ENCODE measurements at places on chromosomes 1 and 21. TPM values are rescaled to one million over a fixed set of nuclear protein-coding genes. Genes with fewer than 3 reads are reported as not detected.

AMY2B gene
- 10.6 TPM for total RNA-seq

LIPI gene
- total RNA-seq: not detected

ZNF697 gene
- not detected for total RNA-seq

CYP2J2 gene
- total RNA-seq: 3.4 TPM

DMRTA2 gene
- not detected for total RNA-seq

LCE2C gene
- total RNA-seq: not detected

CD1D gene
- not detected for total RNA-seq

ST6GALNAC3 gene
- 0.02 TPM for total RNA-seq

OR14K1 gene
- total RNA-seq: not detected

TNFSF18 gene
- not detected for total RNA-seq

NPR1 gene
- total RNA-seq: not detected

FAM163A gene
- not detected for total RNA-seq

VANGL2 gene
- not detected for total RNA-seq

AK5 gene
- total RNA-seq: 7.0 TPM

RGS7 gene
- not detected for total RNA-seq

TCHHL1 gene
- not detected for total RNA-seq

CSRP1 gene
- total RNA-seq: 82.4 TPM

ATP1A2 gene
- total RNA-seq: not detected

NASP gene
- total RNA-seq: 198 TPM

TMEM52 gene
- not detected for total RNA-seq

SIPA1L2 gene
- total RNA-seq: 0.62 TPM

KPRP gene
- not detected for total RNA-seq

PCP4 gene
- total RNA-seq: not detected

ZBTB8B gene
- total RNA-seq: not detected

C1orf87 gene
- total RNA-seq: not detected

NHLH1 gene
- 0.25 TPM for total RNA-seq

All from activated CD4-positive, alpha-beta T cell treated with anti-CD3 and anti-CD28 coated beads, Interleukin-2, amount 10 ng/mL, durations not matched to agents 7 days and 5 days (primary cell).